ENCODE measurements at places on chromosomes 12 and 14.

- no peak for DNase-seq
Observed at GRCh38 chr14:46988312-46988711, 336.7 kb upstream of the RPL10L start.

DNA sequence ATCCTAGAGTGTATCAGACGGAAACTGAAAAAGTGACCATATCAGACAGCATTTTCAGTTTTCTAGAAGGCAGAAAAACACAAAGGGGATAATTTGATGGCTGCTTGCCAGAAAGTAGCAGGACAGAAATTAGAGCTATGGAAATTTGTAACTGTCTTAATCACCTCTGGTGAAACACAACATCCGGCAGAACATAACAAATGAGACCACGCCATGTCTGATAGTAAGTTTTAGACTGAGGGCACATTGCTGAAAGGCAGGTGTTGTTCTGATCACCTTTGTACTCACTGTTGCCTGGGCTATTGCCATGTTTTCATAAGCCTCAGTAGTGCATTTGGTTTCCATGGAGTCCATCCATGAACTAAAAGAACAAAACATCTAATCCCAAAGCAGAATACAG is 290.3 kb downstream of the PAWR start:
- DNase-seq: no peak

DNA sequence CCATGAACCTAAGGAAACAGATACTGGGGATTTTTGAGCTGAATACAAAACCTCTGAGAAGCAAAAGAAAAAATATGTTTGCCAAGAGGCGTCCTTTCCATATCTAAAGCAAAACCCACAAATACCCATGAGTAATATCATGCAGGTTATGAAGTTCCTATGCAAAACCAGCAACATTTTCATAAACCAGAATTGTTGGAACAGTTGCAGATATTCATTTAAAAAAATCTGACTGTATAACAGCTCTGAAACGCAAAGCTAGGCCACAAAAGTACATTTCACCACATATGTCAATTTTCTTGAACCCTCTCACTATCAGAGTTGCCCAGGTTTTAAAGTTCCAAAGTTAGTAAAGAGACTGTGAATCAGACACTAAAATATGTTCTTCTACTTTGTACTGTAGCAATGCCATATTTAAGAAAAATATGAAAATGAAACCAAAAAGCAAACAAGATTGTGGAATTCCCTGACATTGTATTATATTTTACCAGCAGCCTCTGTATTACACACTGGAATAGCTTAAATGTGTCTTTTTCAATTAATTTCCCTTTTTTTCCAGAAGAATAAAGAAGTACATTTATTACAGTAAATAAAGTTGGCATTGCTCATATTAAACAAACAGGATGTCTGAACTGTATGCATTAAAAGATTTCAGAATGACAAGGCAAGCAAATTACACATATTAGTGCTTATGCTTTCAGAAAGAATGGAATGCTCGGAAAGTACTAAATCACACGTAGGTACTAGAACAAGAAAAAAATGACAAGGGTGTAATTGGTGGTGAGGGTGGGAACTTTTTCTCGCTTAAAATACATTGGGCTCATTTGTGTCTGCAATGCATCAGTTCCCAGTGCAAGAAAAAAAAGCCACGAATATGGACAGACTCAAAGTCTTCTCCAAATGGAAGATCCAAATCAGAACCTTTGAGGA is 33.6 kb upstream of the HIF1A start:
- no peak for DNase-seq

DNA sequence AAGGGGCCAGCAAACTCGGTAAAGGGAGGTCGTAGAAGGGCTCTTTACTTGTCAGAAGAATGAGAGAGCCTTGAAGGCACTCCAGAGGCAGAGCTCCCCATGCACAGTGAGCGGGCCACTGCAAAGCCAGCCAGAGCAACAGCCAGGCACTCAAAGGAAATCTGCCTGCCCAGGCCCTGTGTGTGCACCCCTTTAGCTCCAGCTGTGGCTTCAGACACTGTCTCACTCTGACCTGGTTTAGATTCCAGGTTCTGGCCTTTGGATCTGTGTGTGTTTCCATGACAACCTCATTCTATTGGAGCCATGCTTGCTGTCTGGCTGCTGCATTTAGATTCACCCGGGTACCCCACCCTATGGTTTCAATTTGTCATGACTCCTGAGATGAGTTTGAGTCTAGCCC is 170.3 kb downstream of the CAPZA3 start:
- no peak for DNase-seq

GRCh38 chr14:34722723-34723545 is 8.5 kb upstream of the CFL2 start:
- no peak for DNase-seq

DNA sequence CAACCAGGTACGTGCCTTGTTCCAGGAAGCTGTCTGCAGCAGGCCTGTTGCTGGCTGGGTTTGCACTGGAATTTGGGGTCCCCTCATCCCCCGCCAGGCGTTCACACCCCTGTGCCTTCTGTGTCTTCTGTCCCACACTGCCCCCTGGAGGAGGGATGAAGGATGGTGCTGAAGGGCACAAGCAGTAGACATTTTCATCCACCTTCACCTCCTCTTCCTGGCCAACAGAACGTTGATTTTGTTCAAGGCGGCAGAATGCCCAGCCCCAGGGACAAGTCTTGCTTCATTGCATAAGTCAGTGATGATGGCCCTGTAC is 122.1 kb downstream of the CALM1 start:
- no peak for DNase-seq

DNA sequence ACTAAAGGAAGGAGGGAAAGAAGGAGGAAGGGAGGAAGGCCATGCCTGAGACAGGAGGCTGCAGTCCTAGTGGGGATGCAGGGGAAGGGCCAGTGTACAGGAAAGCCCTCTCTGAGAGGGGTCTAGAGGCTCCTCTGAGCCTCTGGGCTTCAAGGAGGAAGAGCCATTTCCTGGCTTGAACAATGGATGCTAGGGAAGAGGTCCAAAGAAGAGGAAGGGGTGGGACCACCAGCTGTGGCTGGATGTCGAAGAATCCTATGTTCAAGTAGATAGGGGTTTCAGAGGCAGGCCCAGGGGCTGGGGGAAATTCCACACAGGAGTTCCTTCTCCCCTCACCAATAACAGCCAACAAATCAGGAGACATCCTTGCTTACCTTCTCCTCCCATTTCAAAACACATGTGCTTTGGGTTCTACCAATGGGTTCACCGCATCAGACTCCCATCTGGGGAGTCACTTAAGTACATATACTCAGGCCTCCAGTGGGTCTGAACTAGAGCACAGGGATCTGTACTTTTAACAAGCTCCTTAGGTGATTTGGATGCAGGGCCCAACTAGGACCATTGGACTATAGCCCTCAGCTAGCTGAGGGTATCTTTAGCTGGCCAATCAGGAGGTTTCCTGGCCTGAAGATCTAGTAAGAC is 32.4 kb downstream of the PRPF40B start:
- DNase-seq: no peak

- DNase-seq: no peak
Observed at GRCh38 chr14:73739899-73740617, 25.9 kb upstream of the PNMA1 start.

DNA sequence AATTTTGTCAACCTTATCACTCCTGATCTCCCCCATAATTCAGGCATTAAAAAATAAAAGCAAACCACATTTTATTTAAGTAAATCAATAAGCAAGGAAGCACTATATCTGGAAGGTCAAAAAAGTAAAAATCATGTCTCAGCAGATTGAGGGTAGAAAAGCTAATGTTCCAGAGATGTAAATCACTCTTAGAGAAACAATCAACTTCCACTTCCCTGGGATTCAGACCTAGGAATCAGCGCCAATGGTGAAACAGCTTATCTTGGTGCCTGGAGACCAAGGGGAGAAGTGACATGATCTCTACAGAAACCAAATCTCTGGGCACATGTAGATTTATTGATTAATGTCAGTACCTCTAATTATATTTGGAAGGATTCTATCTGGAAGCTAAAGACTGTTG is 10.9 kb upstream of the SNX6 start:
- DNase-seq: no peak

DNA sequence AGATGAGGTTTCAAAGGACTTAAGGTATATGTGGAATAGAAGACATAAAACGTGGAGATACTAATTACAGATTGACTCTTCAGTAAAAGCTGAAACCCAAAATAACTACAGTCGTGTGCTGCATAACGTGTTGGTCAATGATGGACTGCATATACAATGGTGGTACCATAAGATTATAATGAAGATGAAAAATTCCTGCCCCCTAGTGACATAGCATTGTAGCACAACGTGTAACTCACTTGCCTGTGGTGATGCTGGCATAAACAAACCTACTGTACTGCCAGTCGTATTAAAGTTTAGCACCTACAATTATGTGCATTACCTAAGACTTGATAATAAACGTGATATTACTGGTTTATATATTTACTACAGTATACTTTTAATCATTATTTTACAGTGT is 150.3 kb downstream of the LRRK2 start:
- no peak for DNase-seq

DNA sequence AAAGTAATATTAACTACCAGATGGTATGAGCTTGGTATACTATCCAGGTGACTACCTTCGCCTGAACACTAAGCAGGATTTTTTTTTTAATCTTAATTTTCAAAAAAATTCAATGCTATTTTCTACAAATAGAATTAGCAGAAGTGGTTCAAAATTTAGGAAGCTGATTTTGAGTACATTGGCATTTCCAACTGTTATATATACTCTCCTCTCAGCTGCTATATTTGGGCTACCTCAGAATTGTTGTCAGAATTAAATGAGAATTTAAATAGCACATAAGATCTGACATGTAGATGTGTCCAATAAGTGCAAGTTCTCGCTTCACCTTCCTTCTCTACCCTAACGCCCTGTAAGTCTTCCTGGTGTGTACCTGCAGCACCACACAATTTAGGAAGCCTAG is 83.1 kb downstream of the DUSP6 start:
- DNase-seq: no peak

DNA sequence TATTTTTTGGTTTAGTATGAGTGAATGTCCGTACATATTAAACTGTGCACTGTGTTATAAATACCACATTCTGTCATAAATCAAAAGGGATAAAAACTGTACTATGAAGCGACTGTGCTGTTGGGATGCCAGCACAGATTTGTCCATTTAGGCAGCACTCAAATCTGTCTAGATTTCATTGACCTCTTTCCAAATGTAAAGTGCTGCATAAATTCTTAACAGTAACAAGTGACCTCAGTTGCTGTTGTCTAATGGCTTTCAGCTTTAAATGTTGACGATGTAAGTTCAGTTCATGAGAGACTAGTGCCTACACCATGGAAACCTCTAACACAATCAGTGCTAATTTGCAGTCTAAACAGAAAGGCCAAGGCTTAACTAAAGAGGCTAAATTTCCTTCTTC is 531.4 kb upstream of the LMO3 start:
- no peak for DNase-seq

DNA sequence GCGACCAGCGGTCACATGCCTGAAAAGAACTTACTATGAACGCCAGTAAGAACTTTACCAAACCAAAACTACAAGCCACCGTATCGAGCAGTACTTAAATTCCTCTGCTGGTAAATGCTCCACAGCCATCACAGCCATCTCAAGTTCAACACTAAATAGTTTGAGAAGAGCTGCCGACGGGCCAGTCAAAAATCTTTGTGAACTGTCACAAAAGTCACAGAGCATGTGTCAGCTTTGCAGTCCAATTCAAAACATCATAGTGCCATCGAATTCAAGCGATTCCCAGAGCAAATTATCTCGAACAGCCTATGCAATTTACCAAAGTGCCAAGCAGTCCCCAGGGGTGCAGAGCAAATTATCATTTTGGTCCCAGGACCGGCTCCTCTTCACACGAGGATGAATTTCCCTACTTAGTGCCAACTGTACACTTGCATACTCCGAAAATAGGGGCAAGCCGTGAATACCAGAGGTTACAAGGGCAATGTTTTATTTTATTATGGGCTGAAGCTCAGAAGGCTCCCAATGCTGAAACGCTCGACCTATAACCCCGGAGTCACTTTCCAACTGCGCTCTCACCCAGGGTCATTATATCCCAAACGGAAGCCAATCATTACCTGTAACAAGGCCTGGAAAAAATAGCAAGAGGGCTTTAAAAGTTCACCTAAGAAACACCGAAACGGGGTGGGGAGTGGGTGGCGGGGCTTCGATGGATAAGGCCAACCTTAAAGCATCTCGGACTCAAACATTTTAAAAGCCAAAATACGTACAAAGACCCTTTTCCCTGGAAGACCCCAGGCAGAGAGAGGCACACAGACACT is 1.1 kb downstream of the LRP6 start:
- DNase-seq: no peak

DNA sequence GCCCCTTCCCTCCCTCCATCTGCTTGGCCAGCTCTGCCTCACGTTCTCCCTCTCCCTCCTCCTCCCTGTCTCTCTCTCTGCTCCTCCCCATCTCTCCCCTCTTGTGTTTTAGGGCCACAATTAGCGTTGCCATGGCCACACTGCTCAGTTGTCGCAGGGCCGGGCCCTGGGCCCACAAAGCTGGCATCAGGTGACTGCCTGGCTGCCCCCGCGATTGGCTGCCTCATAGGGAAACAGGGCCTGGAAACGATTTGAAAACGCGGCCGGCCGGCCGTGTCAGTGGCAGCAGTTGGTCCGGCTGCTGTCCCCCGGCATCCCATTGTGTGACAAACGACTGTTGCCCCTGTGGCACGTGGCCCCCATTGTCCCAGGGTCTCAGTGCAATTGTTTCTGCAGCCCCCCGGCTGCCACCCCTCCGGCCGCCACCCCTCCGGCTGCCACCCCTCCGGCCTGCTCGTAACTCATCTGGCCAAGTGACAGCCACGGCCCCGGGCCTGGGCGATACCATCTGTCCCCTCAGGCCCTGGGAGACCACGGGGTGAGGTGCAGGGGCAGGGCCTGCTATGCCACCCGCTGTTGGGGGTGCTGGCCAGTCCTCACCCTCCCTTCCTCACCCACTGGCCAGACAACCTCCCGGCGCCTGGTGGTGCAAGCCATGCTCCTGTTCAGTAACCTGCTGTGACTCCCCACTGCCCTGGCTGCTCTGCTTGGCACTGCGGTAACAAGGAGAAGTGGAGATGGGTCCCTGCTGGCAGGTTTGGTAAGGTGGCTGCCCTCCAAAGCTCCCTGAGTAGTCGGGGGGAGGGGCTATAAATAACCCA is 17.4 kb downstream of the FOXN4 start:
- no peak for DNase-seq

- DNase-seq: no peak
Observed at GRCh38 chr12:53736592-53736991, 9.3 kb upstream of the CALCOCO1 start.

DNA sequence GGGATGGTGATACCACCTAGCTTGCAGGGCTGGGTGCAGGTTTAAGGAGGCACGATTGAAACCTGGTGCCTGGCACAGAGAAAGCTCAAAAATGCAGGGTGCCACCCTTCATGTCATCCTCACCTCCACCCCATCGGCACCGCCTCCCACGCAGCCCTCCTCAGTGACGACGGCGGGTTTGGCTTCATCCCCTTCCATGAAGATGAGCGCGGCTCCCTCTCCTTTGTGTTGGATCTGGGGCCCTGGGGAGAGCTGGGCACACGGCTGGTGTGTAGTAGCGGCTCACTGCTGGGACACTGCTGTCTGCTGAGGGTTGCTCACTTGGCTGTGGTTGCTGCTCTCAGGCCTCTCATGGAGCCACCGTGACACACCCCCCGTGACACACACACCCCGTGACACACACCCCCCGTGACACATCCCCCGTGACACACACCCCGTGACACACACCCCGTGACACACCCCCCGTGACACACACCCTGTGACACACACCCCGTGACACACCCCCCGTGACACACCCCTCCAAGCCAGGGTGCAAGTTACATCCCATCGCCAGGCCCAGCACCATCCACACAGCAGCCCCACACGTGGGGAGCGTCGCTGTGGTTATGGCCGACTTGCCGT is 42.9 kb upstream of the FZD10 start:
- no peak for DNase-seq

- no peak for DNase-seq
Observed at GRCh38 chr14:80638620-80639515, 302.7 kb downstream of the CEP128 start.
